LHCN-M2 (cell line): ENCODE measurements at places on chromosomes 2 and 18.

DNA sequence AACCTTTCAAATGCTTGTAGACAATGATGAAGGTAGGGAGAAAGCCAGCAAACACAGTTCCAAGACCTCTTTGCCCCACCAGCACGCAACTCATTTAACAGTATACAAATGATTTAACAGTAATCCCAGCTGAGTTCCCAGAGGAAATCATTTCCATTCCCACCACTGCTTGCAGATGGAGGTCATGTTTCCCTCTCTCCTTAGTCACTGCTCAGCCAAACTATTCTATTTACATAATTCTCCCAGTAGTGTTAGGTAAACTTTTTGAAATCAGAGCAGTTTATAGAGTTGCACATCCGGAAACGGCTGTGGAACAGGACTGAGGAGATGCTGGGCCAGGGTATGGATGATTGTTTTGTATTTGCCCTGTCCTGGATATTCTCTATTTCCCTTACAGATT is 328.5 kb downstream of the FIGN start:
- DNase-seq, result peak; percentile 55

- DNase-seq, result no peak
These were observed 208.4 kb downstream of the CDH20 start for GRCh38 chr18:61541673-61542072.

- DNase-seq, result no peak
These were observed 520.5 kb downstream of the KCNJ3 start for GRCh38 chr2:155218945-155219344.

DNA sequence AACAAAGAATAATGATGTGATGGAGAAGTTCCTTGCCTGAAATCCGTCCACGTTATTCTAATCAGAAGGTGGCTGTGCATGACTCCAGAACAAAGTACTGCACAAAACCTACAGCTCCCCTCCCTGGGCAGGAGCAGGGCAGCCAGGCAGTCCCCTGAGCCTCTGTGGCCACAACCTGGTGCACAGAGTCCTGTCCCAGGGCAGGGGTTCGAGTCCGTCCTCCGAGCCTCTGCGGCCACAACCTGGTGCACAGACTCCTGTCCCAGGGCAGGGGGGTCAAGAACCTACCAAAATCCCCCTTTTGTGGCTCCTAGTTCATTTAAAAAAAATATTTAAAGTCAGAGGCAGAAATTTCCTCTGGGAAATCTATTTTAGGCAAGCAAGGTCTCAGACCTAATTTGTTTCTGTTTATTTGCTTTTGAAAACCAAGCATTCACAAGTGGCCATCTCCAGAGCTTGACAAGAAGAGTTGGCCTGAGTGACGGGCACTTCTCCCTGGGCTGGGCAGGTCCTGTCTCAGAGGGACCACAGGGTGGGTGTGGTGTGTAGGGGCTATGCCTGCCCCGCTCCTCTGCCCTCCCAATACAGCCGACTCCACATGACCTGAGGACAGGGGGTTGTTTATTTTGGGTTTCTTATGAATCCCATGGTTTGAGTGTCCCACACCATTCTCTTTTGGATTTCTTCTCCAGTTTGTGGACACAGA is 255.9 kb upstream of the PXDN start:
- no peak for DNase-seq

DNA sequence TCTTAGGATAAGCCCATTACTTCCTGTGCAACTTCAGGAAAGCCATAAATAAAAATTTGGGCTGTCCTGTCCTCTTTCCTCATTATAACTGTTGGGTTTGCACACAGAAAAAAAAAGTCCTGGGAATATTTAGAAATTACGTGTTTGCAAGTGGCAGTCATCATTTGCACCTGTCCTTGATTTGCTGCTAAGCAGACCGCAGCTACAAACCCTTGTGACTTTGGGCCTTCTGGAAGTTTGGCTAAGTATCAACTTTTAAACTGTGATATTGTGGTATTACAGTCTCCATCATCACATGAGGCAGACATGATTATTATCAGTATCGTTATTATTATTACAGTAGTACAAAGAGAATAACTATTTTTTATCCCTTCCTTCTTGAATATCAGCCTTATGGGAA is 260.7 kb upstream of the SESTD1 start:
- DNase-seq, result peak; percentile 93

DNA sequence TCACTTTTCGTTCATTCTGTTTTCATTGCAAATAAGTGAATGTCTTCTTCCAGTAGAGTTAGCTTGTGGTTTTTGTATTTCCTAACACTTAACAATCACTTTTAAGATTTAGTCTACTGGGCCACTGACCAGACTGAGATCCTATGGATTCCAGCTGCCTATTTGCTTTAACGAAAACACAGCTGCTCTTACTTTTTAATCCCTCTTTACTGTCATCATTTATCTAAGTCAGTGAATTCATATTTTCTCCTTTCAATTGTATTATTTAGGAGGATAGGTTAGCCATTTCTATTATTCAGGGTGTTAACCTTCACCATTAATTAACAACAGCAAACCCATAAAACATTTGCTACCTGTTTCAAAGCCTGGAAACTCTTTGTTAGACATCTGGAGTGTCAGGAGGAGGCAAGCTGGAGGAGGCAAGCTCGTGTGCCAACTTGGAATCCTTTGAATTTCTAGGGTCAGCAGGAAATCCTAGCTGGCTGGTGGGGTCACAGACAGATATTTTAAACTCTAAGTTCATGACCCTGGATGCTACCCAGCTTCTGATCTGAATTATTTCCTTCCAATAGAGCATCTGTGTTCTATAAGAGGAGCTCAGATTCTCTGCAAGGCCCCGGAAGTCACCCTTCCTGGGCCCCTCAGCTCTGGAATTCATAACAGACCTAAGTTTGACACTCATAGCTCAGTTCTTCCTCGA is 385.3 kb downstream of the RBM43 start:
- DNase-seq, result peak; percentile 60

DNA sequence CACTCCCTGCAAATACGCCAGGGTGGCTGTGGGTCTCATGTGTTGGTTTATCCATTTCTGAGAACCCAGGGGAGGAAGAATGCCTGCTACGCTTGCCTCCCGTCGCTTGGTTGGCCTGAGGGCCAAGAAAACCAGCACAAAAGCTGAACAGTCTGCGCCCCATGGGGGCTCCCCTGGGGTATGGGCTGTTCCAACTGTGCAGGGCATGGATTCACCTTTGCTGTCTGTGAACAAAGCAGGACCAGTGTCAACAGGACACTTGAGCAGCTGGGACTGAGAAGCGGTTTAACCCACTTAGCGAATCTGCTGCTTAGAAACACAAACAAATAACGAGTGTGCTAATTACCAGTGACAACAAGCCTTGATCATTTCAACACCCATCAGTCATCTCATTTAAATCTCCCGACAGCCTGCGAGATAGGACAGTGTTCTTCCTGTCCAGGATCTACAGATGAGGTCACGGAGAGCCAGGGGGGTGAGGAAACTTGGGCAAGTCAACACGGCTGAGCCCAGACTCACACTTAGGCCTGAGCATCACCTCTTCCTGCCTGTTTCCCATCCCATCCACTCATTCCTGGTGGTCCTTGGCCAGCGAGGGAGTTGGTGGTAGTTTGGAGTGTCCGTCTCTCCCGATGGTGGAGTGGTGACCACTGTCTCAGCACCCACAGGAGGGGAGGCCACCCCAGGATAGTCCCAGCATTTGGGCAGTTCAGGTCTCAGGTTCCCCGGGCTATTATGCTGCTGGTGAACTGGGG is 111.6 kb upstream of the HAAO start:
- no peak for DNase-seq

DNA sequence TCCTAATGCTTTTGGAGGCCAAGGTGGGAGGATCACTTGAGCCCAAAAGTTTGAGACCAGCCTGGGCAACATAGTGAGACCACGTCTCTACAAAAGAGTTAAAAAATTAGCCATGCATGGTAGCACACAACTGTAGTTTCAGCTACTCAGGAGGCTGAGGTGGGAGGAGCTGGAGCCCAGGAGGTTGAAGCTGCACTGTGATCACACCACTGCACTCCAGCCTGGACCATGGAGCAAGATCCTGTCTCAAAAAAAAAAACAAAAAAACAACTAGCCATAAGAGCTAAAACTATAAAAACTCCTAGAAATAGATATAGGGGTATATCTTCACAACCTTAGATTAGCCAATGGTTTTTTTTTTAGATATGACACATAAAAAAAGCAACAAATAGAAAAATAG is 16.9 kb upstream of the COL6A3 start:
- DNase-seq, result no peak

DNA sequence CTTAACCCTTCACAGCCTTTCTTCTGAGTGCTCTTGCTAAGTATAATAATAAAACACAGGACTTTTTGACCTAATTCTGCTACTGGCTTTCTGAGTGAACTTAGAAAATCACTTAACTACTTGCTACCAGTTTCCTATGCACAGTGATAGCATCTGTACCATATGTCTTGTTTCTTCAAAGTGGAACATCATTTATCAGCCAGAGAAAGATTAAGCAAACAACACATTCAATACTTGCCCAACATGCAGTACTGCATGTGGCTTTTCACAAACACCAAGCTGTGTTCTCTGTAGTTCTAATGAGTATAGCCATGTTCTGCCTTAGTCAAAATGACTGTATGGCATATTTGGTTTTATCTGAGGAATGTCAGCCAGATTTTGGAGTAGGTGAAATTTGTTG is 1286.6 kb upstream of the ZEB2 start:
- DNase-seq, result no peak

DNA sequence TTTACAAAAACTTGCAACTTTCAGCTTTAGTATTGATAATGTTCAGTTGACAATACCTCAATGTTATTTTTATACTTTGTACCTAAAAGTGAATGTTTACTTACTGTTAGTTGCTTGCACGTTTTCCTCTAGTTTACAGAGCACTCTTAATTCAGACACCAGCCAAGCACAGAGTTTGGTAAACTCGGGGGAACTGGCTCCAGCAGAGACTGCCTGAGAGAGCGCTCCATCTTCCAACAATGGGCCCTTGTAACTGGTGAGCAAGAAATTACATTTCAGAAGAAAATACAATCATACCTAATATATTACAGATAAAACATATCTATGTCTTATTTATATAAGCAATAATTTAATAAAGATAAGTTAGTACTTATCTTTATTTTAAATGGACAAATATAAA is 3.7 kb downstream of the FAM98A start:
- no peak for DNase-seq

DNA sequence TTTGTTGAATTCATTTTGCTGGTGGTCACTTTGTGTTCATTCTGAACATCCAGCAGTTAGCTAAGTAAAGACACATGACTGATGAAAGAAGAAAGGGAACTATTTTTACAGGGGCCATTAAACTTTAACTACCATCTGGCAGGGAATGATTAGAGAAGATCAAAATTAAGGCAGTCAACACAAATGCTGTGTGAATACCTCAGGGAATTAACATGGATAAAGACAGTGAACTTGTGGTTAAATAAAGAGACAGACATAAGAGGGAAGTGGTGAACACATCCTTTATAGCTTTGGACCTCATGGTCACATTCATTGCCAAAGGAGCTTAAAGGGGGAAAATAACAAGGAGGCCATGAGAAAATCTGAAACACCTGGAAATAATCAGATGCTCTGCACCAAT is 52.6 kb upstream of the ATP5MC3 start:
- no peak for DNase-seq

DNA sequence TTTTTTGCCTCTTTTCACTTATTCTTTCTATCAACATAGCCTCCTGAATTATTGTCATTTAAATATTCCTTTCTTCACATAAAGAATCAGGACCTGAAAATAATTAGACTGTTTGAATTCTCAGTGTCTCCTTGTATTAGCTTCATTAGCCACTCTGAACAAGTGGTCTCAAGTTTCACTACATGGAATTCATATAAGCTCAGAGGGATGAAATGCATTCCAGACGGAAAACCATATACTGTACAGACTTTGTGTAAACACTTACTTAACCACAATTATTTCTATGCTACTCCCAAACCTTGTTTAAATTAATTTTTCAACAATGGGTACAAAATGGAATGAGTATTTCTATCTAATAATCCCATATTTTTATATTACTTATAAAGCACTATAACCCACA is 53.4 kb downstream of the CHN1 start:
- DNase-seq, result peak; percentile 40

DNA sequence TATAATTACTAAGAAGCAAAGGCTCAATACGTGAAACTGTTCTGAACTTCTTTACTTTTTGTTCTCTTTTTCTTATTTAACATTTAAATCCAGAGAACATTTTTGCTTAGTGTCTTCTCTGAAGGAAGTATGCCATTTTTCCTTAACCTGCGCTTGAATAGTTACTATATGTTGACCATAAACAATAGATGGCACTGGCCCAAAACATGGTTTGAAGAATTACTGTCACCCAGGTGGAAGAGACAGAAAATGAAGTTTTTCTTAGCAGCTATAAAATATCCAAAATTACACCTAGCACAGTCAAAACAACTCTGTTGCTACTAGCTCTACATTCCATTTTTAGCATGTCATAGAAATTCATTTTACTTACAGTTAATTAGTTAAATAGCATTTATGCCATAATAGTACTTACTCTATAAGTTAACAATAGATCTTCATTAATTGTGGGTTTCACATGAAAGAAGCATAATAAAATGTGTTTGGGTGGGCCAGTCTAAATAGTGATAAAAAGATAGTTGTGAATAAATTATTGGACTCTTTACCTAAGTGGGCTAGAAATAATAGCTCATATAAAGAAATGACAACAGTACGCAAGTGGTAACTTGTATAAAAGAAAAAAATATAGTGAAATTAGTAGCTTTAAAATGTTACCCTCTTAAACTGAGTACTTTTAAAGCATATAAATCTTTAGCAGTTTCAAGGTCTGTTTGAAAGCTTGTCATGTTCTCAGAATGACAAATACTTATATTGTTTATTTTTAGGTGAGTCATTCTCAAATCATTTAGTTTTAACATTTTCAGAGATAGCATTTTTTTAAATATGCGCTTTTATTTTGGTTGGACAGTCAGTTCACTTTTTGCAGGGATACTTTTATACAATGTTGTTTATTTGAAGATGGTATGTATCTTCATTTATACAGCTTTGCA is 3.7 kb downstream of the ETAA1 start:
- DNase-seq, result peak; percentile 50

DNA sequence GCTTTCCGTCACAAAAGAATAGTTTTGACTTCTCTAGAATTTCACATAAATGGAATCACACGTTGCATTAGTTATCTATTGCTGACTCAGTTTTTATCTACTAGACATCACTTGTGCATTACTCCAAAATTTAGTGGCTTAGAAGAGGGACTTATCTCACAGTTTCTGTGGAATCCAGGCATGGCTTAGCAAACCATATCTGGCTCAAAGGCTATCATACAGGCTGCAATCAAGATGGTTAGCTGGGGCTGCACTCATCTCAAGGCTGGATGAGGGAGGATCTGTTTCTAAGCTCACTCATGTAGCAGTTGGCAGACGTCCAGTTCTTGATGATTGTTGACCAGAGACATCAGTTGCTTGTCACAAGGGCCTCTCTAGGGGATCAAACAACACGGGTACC is 6.6 kb upstream of the DSC3 start:
- DNase-seq, result no peak
